ENCODE measurements at places on chromosomes 6 and 20.

GRCh38 chr6:134850721-134851305 lies 99.1 kb downstream of the ALDH8A1 start:
- DNase-seq: no peak

DNA sequence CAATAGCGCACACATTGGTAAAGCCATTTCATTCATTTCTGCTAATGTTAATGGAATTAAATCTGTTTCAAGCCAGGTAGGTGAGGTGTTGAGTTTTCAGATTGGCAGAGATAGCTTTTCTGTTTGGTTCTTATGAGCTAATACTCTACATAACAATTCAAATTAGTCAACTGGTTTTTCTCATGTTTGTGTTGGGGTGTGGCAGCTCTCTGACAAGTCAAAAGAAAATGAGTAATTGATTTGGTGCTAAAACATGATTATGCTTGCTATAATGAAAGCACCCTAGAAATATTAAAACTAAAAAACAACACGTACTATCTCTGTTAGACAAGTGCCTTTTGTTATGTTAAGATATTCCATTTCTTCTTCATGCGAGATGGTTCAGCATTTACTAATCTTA lies 13.6 kb downstream of the PPP1R14C start:
- no peak for DNase-seq

GRCh38 chr6:116060572-116061283 lies at the start of gene FRK:
Gene FRK (minus strand): TSS chr6:116060891. CDS start chr6:116060311, 580 bp downstream.
- DNase-seq: no peak

GRCh38 chr20:61596687-61597330 lies 344.7 kb downstream of the CDH4 start:
- DNase-seq: no peak

DNA sequence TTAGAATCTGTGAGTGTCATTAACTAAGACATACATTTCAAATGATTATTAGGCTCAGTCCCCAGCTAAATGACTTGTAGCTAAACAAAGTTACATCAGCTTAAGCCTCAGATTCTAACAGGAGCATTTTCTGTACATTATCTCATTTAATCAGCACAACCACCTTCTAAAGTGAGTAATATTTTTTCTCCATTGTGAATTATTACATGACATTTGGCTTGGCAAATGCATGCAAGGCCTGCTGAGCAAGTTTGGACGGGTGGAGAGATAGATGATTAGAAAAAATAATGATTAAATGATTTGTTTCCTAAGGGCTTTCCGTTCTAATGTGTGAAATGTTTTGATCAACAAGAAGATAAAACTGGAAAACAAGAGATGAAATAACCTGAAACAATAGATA lies 20.7 kb downstream of the DCBLD1 start:
- no peak for DNase-seq

GRCh38 chr6:145690969-145691368 lies 44.4 kb downstream of the EPM2A start:
- no peak for DNase-seq
